Thyroid gland (tissue), 4 donors: ENCODE measurements at places on chromosomes 13 and 19. TPM values are rescaled to one million over a fixed set of nuclear protein-coding genes. Genes with fewer than 3 reads are reported as not detected.

DNA sequence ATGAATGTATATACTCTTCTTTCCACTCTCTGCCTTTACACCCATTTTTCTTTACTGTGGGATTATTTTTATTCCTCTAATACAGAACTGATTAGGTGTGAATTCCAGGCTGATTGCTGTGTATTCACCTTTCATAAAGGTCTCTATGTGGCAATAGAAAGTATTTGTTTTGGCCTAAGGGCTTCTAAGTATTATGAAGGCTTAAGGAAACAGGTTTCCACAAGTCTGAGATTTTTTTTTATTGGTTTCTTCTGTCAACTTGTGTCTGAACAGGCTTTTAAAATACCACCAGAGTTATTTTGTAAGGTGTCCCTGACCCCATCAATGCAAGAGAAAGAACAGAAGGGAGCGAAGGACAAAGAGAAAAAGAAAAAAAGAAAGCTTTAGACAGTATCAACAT, 1102.0 kb upstream of the SPRY2 start:
- no peak for DNase-seq
- H3K4me3 ChIP-seq, result no peak overlapping the region

GRCh38 chr13:62209529-62209928, 793.9 kb upstream of the PCDH20 start:
- H3K4me3 ChIP-seq, result no peak overlapping the region
- H3K27ac ChIP-seq, result no peak overlapping the region
- no peaks in the 10 kb centered on the region for H3K27me3 ChIP-seq

Gene KIR3DL2
- not detected for total RNA-seq

Gene KIR2DL4
- total RNA-seq, result not detected
